A549 treated with GW870086 at 1 μM for 4 hours (cell line): ENCODE measurements at places on chromosomes 2 and 18. TPM values are rescaled to one million over a fixed set of nuclear protein-coding genes. Genes with fewer than 3 reads are reported as not detected.

IL37 gene
- not detected in 5 replicates for total RNA-seq

SLC35F5 gene
- total RNA-seq = 38.6 to 53.4 TPM (median 48.0 TPM) in 5 replicates

L3MBTL4 gene
- total RNA-seq = not detected in 5 replicates

FSHR gene
- not detected in 5 replicates for total RNA-seq

MIB1 gene
- total RNA-seq = 4.2 to 10.2 TPM (median 8.9 TPM) in 5 replicates

SCYGR4 gene
- not detected in 5 replicates for total RNA-seq

SERPINB4 gene
- total RNA-seq = 0.07 to 0.26 TPM (median 0.15 TPM) in 5 replicates

PID1 gene
- total RNA-seq = 3.0 to 4.0 TPM (median 3.7 TPM) in 5 replicates

C2orf92 gene
- 0.60 to 1.2 TPM (median 1.0 TPM) in 5 replicates for total RNA-seq

FBXO36 gene
- 1.2 to 1.7 TPM (median 1.4 TPM) in 5 replicates for total RNA-seq

WNT10A gene
- 0.07 to 0.23 TPM in 2 of 5 replicates, not detected in the others for total RNA-seq

NR4A2 gene
- total RNA-seq = 1.9 to 2.6 TPM (median 2.3 TPM) in 5 replicates

BCL11A gene
- 0.10 to 0.36 TPM in 2 of 5 replicates, not detected in the others for total RNA-seq

IL36RN gene
- total RNA-seq = 0.05 to 0.08 TPM (median 0.05 TPM) in 3 of 5 replicates, not detected in the others

RGPD3 gene
- 0.07 to 0.14 TPM (median 0.13 TPM) in 5 replicates for total RNA-seq

LCT gene
- 0.02 to 0.07 TPM (median 0.03 TPM) in 5 replicates for total RNA-seq

HTR2B gene
- total RNA-seq = 0.06 TPM in 1 of 5 replicates, not detected in the others

SUMO1 gene
- total RNA-seq = 127 to 160 TPM (median 146 TPM) in 5 replicates
